ENCODE measurements at places on chromosomes 7 and 10.

GRCh38 chr7:86867163-86867762 is 192.2 kb downstream of the ELAPOR2 start:
- DNase-seq = no peak

GRCh38 chr7:36391436-36392198 is 2.0 kb downstream of the ANLN start:
- no peak for DNase-seq

DNA sequence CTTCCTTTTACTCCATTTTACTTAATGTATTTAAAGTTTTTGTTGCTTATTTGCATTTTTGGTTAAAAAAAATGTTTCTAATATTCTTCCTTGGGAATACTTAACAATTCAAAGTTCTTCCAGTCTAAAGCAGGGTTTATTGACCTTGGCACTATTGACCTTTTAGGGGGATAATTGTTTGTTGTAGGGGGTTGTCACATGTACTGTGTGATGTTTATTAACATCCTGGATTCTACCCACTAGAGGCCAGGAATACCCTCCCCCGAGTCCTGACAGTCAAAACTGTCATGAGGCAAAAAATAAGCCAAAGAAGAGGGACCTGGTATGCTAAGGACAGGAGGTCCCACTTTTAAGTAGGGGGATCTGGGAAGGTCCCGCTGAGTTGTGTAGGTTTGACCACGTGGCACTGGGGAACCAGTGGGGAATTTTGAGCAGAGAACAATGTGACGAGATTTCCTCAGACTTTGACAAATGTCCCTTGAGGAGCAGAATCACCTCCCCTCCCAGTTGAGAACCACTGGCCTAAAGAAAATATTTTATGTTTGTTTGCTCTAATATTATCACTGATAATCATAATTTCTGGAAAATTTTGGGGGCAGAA is 178.3 kb upstream of the PRR15 start:
- DNase-seq = no peak

DNA sequence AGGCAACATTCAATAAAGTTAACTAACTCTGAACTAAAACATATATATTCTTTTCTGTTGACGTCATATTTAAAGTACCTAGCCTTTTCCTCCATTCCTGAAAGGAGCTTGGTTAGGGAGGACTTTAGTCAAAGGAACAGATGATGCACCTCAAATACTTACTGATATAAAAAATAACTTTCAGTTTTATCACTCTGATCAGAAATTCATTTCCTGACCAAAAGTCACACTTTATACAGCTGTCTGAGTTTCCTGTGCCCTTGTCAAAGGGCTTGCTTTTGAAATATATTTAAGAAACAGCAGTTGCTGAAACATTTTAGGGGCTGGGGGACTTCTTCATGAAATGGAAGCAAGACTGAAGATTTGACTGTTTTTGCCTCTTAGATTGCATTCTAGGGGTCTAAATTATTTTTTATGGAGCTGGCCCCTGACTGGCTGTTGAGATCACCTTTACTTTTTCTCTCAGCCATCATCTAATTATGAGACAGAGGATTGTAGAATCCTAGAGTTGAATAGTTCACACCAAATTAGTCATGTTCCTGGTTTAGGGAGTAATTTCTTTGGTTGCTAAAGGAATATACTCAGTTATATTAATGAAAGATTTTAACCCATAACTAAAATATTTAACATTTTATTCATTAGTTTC is 46.6 kb downstream of the GLCCI1 start:
- no peak for DNase-seq
